ENCODE measurements at places on chromosomes 4 and X.

GRCh38 chr4:7150036-7150635 is 42.2 kb upstream of the SORCS2 start:
- DNase-seq, result no peak

DNA sequence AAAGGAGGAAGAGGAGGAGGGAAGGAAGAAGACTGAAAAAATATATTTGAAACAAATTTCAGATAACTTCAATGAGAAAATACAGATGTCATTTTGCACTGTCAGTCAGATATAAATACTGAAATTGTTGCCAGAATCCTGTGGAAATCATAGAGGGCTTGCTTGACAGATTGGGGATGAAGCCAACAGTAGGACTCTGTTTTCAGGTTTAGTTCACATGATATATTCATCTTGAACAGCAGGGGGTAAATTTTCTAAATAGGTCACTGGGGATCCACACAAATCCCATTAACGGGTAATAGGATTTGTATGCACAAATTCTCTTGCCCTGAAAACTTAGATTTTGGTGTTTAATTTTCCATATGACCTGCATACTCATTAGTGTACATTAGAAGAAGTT is 103.3 kb upstream of the PCDH18 start:
- DNase-seq, result no peak

- peak; percentile 68 for DNase-seq
Measured at GRCh38 chrX:153972368-153973126, at the start of gene TMEM187. Gene TMEM187 (plus strand): TSS chrX:153972754. CDS start chrX:153982063, 9,309 bp downstream.

- no peak for DNase-seq
Measured at GRCh38 chrX:148914783-148915182, 414.4 kb downstream of the AFF2 start.

DNA sequence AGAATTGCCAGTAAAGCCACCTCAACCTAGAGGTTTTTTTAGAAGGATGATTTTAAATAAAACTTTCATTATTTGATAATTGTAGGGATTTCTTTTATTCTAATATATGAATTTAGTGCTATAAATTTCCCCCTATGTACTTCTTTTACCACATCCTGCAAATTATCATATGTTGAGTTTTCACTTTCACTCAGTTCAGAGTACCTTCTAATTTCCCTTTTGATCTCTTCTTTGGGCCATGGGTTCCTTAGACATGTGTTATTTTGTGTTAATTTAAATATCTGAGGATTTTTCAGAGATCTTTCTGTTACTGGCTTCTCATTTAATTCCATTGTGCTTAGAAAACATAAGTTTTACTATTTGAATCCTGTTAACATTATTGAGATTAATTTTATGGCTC is 6.1 kb downstream of the BEX2 start:
- no peak for DNase-seq

DNA sequence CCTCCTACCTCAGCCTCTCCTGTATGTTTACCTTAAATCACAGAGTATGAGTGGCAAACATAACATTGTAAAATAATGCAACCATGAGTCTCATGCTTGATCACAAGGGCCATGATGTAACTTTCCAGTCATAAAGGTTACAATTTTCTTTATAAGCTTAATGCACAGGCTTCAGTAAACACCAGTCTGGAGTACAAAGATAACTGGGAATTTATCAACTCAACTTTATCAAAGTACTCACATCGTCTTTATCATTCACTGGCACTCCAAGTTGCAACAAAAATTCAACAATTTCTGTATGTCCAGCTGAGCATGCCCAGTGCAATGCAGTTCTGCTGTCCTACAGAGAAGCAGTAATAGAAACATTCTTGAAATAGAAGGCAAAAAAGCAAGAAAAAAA is 2.8 kb downstream of the PSMD10 start:
- DNase-seq, result no peak

DNA sequence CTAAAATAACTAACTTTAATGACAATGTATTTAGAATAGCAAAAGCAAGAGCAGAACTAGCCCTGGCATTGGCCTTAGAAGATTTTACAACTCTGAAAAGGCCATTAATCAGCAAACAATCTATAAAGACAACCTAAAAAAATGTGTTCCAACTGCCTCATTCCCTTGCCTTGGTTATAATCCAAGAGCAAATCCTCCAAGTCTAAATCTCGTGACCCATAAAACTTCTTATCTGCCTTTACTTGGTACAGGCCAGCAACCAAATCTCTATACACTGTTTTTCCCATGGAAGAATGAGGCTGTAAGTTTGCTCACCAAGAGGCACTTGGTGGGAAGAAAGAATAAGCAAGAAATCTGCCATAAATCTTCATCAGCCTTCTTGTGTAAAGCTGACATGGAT is 175.3 kb upstream of the MID1 start:
- DNase-seq, result no peak

- no peak for DNase-seq
Measured at GRCh38 chr4:153326513-153326912, 18.0 kb upstream of the MND1 start.

DNA sequence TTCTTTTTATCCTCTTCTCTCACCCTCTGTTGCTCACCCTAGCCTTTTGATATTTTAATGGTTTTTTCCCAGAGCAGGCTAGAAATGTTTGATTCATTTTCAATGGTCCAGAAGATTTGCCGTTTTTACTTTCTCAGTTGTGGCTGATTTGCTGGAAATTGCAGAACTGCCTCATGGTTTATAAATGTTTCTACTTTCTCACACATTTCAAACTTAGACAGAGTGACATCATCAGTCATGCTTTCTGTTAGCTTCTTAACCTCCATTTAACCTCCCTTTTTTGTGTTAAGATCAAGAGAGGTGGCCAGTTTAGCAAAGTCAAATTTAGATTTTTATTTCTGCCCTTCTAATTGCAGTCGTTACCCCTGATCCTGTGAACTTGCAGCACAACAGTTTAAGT is 8.7 kb downstream of the RXFP1 start:
- no peak for DNase-seq

GRCh38 chrX:15781961-15782699 is 8.2 kb upstream of the ZRSR2 start:
- no peak for DNase-seq

GRCh38 chr4:52510939-52511565 is 148.0 kb downstream of the USP46 start:
- DNase-seq, result no peak

- DNase-seq, result no peak
Measured at GRCh38 chr4:47075262-47075661, 43.9 kb downstream of the GABRB1 start.

DNA sequence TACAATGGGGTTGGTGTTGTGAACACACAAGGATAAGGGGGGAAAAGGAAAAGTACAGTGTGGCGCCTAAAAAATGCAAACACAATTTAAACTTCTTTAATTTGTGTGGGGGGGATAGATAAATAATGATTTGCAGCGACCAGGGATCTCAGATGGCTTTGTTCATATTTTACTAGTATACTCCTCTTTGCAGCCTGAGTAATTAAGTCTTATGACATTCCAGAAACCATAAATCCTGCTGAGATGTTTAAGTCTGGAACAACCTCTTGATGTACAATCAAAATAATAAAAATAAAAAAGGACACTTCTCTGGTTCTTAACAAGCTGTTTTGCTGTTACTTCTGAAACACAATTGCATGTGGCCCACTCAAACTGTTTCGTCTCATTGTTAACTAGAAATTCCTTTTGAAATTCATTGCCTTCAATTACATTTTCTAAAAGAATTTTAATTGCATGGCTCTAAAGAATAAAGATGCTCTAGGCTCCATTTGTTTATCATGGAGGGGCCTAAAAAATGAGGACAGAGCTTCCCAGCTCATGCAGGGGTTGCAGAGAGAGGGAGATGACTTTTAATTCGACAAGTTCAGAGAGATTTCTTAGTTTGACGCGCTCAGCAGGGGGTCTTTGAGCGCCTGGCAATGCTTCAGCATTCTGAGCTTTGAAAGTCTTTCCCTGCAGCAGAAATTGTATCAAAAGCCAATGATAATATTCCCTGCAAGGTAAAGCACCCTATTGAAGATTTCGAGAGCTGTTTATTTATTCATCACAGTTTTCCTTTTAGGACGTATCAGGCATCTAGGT is 892.4 kb upstream of the TENM3 start:
- no peak for DNase-seq

- DNase-seq, result no peak
Measured at GRCh38 chr4:187780070-187780469, 215.5 kb upstream of the ZFP42 start.

GRCh38 chr4:72312032-72312650 is 256.9 kb downstream of the ADAMTS3 start:
- no peak for DNase-seq

DNA sequence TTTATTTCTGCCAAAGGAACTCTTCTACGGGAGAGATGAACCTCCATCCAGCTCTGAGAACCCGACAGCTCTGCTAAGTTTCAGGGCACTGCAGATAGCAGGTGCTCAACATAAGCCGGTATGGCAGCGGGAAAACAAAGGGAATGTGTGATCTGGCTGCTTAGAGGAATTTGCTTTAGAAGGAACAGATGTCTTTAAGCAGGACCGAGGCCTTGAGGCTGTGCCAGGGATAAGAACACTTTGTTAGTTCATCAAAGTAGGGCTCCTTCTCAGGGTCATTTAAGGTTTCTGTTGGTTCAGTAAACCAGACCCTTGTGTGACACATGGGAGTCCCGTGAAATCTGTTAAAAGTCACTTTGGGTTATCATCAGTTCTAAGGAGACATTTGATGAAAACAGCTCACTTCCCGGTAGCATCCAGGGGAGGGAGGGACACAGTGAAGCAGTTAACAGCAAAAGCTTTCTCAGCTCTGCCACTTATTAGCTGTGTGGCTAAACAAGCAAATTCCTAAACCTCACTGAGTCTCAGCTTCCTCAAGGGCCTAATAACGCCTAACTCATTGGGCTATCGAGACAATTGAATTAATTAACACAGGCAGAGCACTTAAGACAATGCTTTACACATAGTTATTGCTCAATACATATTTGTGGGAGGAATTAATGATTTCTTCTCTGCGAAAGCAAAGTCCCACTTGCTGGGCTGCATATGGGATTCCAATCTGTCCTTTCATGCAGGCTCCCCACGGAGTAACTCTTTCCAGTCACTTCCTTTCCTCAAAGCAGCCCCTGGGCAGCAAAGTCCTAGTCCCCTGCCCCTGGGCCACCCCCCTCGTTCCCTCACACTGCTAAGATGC is 2.9 kb upstream of the FTSJ1 start:
- DNase-seq, result no peak

DNA sequence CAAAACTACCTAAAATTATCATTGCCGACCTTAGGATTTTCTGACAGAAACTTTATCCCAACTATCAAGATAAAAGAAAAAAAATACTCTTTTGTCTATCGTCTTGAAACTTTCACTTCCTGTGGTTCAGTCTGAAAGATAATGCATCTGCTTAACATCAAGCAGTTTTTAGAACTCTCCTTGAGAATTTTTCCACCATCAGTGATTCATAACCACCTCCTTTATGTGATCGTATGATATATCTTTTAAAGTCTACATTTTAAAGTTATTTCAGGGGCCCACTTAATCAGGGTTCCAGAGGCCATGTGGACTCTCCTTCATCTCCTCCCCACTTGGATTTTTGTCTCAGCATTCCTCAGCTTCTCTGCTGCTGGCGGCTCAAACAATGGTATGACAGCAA is 272.8 kb upstream of the TENM3 start:
- DNase-seq, result no peak

- no peak for DNase-seq
Measured at GRCh38 chr4:75995727-75996126, 5.0 kb upstream of the SDAD1 start.

GRCh38 chr4:7753931-7754465 is 185.7 kb downstream of the AFAP1 start:
- no peak for DNase-seq

GRCh38 chr4:152512483-152512882 is 23.4 kb downstream of the FBXW7 start:
- DNase-seq, result no peak

GRCh38 chrX:24491741-24492140 is 26.7 kb downstream of the PDK3 start:
- DNase-seq, result no peak

DNA sequence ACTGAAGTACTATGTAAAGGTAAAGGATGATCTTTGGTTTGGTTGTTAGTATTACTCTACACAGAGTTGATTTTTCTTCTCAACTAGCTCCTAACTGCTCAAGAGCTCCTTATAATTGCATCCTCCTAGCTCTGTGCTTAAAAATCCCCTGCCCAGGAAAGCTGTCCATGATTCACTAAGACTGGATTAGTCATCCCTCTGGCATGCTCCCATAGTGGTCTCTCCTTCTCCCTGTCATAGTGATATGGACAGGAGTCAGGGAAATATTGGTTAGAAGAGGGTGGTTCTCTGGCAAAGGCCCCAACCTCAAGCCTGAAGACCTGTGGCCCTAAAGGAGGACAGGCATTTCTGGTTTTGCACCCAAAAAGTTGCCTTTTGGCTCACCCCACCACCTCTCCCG is 242.3 kb upstream of the KCNIP4 start:
- no peak for DNase-seq

- DNase-seq, result no peak
Measured at GRCh38 chrX:649166-649565, 18.6 kb downstream of the SHOX start.

DNA sequence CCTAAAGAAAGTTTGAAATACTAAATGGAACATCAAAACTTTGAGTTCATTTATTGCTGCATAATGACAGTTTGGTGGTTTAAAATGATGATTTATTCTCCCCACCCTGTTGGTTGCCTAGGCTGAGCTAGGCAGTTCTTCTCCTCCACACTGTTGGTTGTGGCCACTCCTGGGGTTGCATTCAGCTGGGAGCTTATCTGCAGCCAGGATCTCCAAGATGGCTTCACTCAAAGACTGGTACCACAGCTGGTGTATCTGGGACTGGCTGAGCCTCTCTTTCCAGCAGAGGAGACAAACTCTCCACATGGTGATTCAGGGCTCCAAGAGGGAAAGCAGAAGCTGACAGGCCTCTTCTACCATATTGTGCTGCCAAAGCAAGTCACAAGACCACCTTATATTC is 33.1 kb downstream of the MSL3 start:
- no peak for DNase-seq

DNA sequence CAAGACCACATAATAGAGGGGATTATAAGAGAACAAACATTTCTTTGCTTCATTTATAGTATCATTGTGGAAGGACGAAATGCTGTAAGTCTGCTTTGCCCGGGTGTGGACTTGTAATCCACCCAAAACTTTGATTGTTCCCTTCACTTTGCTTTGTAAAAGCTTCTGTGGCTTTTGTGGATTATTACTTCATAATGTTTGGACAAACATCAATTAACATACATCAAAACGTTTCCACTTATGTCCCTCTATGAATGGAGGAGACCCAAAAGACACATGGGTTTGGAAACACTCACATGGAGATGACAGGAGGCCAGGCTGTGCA is 415.4 kb downstream of the SPRY1 start:
- no peak for DNase-seq

Measured in activated T-cell treated with anti-CD3 and anti-CD28 coated beads for 4 hours (primary cell).